ENCODE measurements at places on chromosomes 5 and 9. TPM values are rescaled to one million over a fixed set of nuclear protein-coding genes. Genes with fewer than 3 reads are reported as not detected.

DNA sequence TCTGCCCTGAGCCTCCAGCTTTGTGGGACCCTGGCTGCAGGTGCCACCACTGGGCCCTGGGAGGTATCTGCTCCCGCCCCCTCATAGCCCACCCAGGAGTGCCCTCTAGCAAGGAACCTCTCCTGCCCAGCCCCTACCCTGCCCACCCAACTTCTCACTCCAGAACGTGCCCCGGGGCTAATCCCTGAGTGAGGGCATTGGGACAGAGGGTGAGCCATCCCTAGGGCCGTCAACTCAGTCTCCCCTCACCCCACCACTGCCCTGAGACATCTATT is 2.7 kb upstream of the RASGEF1C start:
- ATAC-seq, result no peak

DNA sequence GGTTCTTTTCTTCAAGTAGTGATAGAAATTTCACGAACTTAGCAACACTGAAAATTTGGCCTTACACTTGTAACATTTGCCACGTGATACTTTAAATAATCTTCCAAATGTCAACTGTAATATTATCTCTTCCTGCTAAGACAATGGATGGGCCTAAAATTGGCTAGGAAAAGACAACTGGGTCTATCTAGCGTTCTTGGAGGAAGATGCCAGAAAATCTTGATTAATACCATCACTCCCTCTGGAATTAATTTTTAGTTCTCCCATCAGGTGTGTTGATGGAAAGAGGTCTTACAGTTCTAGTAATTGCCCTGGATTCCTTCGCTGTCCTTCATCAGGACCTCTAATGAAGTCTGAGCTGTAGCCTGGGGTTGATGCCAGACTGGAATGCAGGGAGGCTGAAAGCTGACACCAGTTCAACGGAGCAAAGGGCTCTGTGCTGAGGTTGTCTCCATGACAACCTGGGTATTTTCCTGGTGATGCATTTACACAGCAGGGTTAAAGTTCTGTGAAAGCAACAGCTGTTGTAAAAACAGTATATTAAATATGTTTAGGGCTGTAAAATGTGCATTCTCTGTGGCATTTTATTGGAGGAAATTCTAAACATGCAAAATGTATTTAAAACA is 92.3 kb downstream of the GAS1 start:
- no peak for ATAC-seq

DNA sequence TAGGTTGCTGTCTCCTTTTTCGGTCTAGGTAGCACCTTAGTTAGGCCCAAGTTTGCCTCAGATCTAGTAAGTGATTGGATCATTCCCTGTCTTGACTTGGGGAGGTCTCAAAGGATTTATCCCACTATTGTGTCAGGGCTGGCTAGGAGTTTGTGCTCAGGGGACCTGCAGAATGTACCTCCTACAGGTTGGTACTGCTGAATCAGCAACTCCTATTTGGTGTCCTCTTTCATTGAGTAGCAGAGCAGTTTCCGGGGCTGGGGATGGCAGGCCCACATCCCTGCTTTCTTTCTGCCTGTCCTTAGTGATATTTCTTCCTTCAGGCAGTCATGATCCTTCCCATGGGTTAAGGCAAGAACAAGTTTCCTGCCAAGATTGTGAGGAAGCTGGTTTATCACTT is 192.9 kb upstream of the CCNH start:
- no peak for ATAC-seq

Gene GPR150
- 0.35 TPM for total RNA-seq

Gene ANKRD18A
- total RNA-seq, result 16.0 TPM

DNA sequence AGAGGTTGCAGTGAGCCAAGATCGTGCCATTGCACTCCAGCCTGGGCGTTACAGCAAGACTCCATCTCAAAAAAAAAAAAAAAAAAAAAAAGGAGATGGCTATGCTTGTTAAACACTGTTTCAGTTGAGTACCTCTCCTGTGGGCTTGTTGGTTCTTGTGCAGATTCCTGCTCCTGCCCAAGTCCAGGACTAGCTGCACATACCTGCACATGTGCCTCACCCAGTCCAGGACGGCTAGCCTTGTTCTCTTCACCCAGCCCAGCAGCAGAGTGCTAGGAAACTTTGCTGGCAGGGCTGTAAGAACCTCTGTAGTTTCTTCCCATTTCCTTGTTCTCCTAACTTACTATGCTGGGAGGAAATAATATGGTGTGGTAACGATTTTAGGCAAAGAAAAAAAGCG is 234.1 kb upstream of the DMRT1 start:
- no peak for ATAC-seq

DNA sequence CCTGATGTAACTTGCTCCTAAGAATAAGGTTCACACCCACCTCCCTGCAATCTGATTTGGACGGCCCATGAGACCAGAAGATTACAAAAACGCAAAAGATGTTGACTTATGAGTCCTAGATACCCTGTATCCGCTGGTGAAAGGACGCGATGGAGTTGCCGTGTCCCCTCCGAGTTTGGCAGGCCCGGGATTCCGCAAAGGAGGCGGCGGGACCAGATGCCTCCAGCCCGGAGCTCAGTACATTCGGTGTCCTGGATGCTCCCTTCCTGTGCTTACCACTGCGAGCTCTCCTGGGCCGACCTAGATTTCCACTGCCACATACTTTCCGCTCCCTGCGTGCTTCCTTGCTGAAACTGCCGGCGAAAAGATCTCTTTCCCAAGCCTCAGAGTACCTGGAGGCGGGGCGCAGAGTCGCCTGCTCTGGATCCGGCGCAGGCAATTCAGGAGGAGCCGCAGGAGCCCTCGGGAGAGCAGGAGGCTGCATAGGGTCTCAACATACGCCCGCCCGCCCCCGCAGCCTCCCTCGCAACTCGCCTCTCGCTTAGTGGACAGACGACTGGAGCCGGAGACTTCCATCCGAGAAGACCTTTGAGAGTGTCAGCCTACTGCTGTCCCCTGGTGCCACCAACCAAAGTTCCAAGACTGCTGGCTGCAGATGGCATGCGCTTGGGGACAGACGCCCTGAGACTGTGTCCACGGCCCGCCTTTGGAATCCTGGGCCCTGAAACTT is 39.8 kb downstream of the ANXA2R start:
- no peak for ATAC-seq

DNA sequence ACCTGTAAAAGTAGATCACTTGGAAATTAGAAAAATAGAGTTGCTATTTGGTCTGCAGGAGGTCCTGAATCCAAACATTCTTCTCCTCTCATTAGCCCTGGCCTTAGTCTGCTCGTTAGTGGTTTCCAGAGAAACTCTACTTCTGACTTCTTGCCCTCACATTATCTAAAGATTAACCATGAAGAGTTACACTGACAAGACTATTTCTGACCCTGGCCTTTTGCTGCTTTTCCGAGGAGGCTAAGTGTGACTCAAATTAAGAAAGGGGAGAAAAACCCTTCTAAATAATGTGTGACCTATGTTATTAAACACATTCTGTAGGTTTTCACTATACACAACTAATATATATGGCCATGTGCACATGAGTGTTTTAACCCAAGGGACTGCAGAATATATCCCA is 302.4 kb downstream of the RAB3C start:
- no peak for ATAC-seq

GRCh38 chr5:38330207-38330606 is 71.8 kb downstream of the EGFLAM start:
- ATAC-seq, result no peak

- ATAC-seq, result no peak
Observed at GRCh38 chr5:157275403-157275802, 9.5 kb downstream of the CYFIP2 start.

DNA sequence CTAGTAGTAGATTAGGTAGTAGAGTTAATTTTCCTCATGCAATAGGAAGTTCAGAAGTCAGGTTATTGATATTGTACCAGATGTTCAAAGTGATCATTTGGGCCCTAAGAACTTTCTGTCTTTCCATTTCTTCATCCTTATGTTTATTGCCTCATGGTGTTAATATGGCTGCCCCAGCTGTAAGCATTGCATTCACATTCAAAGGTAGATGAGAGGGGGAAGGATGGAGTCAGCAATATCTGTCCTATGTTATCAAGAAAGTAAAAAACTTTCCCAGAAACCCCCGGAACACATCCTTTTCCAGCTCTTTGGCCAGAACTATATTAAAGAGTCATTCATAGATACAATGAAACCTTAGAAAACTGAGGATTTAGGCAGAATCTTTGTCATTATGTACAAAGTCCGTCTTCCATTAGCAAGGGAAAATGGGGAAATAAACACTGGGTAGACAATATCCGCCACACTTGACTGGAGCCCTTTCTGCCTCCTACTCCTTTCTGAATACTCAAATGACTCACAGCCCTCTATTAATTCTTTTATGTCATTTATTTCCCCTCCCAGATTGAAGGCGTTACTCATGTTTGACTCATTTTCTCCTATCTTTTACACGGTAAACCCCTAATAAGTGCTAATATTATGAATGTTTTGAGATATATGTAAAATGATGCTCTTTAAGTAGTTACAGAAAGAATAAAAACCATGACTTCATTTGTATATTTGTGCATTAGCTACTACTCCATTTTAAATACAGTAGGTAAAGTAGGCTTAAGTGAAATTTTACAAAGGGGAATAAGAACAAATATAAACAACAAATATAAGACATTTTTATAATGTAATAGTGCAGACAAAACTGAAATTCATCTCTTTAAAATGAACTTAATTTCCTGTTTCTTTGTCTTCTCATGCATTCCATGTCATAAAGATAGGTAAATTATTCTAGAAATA is 127.6 kb downstream of the SLF1 start:
- peak; percentile 75 for ATAC-seq

DNA sequence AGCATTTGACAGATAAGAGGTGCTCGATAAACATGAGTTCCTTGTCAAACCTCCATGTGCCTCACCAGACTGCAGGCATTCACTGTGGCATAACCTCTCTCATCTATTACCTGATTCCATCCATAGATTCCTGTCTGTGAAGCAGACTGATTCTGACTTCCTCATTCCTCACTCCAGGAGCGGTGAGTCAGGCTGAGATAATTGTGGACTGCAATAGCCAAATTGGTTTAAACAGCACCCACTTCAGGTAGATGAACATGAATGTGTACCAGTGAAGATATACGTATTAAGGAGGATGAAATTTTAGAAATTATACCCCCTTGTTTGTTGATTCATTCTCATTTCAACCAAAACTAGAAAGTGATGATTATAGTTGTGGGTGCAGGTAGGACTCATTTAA is 391.2 kb downstream of the HINT1 start:
- ATAC-seq, result no peak

DNA sequence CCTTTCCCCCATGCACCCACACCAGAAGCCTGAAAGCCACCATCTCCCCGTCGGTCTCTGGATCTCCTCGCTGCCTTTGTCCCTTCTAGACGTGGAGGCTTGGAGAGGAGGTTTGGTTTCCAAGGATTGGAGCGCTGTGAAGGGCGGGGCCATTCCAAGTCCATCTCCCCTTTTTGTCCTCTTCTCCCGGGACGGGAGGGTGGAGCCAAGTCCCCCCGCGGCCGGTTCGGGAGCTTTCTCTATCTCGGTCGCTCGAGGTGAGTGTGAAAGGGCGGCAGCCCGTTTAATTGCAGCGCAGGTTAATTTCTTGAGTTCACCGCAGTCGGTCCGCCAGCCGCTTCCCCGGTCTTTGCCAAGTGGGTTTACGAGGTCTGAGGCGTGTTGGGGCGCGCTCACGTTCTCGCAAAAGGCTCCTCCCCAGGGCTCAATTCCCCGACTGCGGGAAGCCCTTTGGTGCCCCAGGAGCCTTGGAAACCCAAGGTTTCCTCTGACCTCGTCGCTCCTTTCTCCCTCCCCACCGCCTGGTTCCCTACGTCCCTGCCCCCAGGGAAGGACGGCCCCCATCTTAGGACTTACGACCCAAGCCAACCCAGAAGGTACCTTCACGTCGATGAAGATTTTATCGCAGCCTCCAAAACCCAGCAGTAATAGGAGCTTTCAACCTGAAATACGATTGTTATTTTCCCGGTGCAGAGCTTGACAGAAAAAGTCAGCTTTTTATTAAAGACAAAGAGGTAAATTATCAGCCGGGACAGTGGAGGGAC is 2.8 kb upstream of the ZNF462 start:
- no peak for ATAC-seq

Gene S1PR3
- not detected for total RNA-seq

Gene NKD2
- 1.2 TPM for total RNA-seq

Gene PCDHGA2
- not detected for total RNA-seq

DNA sequence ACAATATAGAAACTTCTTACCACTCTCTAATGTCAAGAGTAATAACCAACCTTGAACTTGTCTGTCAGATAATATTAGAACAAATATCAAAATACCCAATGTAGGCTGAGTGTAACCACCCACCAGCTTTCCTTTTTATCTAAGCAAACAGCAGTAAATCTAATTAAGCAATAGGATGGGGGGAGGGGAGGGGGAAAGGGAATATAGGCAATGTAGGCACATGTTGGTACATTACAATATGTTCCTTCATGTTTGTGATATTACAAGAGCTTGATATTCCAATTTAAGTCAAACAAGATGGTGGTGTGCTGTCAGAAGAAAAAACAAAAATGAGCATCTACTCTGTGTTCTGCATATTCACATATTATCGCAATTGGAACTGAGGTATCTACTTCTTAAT is 158.2 kb downstream of the DENND1A start:
- ATAC-seq, result no peak

- no peak for ATAC-seq
Observed at GRCh38 chr5:86613455-86613854, 4.3 kb upstream of the COX7C start.

GRCh38 chr5:146447734-146448380 is 724 bp downstream of the TCERG1 start:
- ATAC-seq, result peak; percentile 20

GRCh38 chr5:96973532-96974401 is 37.9 kb downstream of the LNPEP start:
- ATAC-seq, result peak; percentile 69

GRCh38 chr5:131792896-131793295 is 3.9 kb downstream of the FNIP1 start:
- no peak for ATAC-seq

GRCh38 chr5:10705747-10706146 is 55.3 kb downstream of the DAP start:
- no peak for ATAC-seq
